Activated T-helper 1 cell treated with anti-CD3 and anti-CD28 coated beads, Interleukin-2, amount 50 U/mL, for 16 hours (primary cell): ENCODE measurements at places on chromosomes 12 and 14.

- DNase-seq, result peak; percentile 11
Observed at GRCh38 chr12:53381731-53382630, 2.0 kb downstream of the SP1 start.

- DNase-seq, result no peak
Observed at GRCh38 chr14:66483322-66483721, 2.8 kb upstream of the CCDC196 start.

DNA sequence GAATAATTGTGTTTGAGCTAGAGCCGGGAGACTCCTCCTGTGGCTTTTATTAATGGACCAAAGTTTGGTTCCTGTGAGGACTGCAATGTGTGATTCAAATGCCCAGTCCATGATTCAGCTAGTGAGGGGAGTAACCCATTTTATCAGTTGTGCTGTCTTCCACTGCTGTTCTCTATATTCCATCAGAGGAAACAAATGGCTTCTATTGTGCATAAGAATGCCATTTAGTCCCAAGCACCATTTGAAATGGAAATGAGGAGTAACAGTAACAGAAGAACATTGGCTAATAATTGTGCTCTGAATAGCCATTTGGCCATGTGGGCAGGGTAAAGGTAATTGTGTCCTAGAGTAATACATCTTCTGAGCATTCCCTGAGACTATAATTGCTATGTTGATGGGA, 642.7 kb downstream of the DIO2 start:
- DNase-seq, result no peak

DNA sequence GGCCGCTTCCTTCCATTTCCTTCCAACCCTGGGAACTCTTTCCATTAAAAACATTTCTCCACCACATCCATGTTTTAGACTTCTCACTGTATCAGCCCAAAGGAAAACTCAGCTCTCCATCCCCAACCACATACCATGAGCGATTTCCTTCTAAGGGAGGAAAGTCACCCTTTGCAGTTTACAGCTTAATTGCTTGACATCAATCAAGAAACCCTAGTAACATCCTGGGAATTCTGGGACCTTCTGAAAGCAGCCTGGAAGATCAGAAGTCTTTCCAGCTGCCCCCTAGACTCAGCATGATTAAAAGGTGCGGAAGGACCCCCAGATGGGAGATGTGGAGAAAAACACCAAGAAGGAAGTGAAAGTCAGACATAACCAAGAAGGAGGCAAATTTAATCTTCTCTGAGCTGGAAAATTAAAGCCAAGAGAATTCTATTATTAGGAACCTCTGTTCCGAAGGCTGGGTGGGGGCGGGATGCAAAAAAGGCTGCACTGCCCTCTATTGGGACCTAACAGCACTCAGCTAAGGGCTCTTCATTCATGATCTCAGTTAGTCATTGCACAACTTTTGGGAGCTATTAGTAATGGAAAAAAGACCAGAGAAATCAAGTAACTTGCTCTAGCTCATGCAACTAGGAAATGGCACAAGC, 73.3 kb upstream of the PLXNC1 start:
- no peak for DNase-seq

DNA sequence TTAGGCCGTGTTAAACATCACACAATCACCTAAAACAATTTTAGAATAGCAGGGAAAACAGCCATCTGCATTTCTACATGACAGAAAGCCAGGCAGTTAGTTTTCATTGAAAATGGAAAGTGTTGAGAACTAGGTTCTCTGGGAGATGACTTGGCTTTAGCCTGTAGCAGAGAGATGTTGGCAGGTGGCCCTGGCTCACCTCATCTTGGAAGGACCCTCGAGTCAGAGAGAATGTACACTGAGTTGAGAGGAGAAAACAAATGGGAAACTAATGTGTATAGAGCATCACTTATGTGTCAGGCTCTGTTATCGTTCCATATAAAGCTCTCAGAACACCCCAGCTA, 51.9 kb downstream of the SUSD6 start:
- DNase-seq, result no peak

- DNase-seq, result no peak
Observed at GRCh38 chr14:50342221-50343078, 30.3 kb downstream of the DMAC2L start.

DNA sequence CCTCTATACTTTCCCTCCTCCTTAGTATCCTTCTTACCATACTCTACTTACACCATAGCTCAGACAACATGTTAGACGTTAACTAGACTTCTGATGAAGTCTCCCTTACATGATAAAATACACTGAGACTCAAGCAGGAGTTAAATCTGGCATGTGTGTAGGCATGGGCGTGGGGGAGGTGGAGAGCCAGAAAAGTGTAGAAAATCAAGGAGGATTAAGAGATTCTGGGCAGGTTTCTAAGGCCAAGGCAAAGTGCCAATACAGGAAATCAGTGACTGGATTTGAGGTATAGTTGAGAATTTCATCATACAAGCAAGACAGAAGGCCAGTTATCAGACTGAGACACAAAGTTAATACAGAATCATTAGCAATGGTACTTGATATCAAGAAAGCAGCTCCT, 37.4 kb downstream of the EPS8 start:
- DNase-seq, result no peak

GRCh38 chr12:130829391-130830245, 9.4 kb downstream of the STX2 start:
- DNase-seq, result no peak

DNA sequence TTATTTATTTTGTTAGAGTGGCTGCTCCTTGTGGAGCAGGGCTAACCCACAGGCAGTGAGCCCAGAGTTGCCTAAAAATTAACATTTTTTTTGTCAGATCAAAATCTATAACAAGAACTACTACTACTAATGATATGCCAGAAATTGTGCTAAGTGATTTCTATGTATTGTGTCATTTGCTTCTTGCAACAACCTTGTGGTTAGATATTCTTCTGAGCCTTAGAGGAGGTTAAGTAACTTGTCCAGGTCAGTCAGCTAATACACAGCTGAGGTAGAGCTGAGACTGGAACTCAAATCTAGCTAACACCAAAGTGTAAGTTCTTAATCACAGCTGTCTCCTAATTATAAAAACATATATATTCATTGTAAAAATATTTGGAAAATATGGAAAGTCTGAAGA, 29.8 kb downstream of the CFL2 start:
- DNase-seq, result no peak

GRCh38 chr12:75978677-75979076, 52.9 kb downstream of the PHLDA1 start:
- DNase-seq, result no peak

DNA sequence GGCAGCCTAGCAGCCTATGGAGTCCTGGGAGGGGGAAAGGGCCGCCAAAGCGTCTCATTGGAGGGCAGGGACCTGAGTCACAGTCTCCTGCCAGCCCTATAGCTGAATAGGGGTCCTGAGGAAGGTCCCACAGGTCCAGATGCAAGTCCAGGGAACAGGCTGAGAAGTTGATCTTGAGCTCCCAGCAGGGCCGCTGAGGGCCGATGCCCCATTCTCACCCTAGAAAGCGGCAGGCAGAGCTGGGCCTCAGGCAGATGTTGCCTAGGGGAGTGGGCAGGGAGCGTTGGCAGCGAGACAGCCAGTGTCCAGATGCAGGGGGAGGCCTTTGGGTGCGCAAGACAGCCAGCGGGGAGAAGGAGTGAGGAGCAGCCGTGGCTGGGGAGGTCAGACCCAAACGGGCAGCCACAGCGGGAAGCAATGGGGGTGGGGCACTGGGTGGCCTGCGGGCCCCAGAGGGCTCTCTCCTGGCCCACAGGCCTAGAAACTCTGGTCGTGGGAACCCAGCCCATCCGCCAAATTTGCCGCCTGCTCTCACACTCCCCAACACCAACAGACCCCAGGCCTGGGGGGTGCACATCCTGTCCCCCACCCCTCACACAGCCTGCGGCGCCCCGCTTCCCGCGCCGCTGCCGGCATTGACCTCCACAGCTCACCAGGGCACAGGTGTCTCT, 1.1 kb downstream of the HDAC7 start:
- DNase-seq, result no peak

DNA sequence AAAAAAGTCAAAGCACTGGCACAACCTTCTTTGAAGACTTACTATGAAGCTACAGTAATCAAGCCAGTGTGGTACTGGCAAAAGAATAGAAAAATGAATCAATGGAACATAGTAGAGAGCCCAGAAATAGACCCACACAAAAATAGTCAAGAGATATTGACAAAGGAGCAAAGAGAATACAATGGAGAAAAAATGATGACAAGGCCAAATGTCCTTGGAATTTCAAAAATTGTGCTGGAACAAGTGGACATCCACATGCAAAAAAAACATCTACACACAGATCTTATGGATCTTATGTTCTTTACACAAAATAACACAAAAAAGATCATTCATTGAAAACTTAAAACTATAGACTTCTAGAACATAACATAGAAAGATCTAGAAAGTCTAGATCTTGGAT, 1379.7 kb upstream of the SEL1L start:
- no peak for DNase-seq

DNA sequence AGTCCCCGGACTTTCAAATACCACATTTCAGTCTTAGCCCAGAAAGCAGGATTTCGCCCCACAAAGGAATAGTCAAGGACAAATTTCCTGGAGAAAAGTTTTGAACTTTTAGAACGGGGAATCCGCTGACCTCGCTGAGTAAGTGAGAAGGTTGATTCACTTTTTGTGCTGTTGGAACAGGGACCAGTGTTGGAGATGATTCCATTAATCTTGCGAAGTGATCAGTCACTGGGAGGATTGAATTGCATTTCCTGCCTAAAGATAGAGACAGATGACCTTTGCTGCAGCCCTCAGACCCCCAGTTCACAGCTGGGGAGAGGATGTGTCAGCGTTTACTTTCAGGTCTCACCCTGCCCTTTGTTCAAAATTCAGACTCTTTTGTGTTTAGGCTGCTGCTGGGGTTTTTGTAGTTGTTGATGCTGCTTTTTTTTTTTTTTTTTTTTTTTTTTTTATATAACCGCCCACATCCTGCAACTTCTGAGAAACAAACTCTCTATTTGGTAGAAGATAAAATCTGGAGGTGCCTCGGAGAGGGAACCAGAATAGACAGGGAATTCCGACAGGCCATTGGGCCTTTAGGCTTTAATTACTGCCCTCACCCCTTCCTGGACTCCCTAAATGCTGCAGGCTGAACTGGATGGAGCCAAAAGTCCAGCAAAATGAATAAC, 9.8 kb upstream of the KDM2B start:
- peak; percentile 29 for DNase-seq
